Stimulated activated CD4-positive, alpha-beta T cell treated with anti-CD3 and anti-CD28 coated beads, Interleukin-1b, Interleukin-23, amount 100 ng/mL, for 1 hour (primary cell): ENCODE measurements at places on chromosomes 13 and 19.

DNA sequence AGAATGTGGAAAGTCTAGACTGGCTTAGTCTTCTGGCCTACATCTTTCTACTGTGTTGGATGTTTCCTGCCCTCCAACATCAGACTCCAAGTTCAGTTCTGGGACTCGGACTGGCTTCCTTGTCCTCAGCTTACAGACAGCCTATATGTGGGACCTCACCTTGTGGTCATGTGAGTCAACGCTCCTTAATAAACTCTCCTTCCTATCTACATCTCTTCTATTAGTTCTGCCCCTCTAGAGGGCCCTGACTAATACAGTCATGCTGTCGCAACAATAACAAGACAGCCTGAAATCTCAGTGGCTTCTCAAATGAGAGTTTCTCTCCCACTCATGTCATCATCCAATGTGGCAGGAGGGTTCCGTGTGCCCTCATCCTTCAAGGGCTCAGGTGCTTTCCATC is 347.8 kb downstream of the MZT1 start:
- DNase-seq = no peak

DNA sequence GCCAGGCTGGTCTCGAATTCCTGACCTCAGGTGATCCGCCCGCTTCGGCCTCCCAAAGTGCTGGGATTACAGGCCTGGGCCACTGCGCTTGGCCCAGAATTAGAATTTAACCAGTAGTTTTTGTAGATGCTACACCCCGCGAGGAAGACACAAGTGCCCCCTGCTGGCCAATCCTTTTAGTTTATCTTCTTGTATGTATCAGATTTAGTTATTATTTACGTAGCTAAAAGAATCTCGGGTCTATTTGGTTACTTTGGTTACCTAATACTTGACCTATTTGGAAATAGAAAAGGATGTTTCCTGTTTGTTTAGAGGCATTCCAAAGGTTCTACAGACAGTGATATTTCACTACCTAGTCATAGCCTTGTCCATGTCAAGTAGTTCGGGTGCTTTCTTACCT is 22.0 kb downstream of the MUC16 start:
- DNase-seq = no peak

GRCh38 chr13:30676672-30677071 is 58.7 kb upstream of the ALOX5AP start:
- DNase-seq = no peak

DNA sequence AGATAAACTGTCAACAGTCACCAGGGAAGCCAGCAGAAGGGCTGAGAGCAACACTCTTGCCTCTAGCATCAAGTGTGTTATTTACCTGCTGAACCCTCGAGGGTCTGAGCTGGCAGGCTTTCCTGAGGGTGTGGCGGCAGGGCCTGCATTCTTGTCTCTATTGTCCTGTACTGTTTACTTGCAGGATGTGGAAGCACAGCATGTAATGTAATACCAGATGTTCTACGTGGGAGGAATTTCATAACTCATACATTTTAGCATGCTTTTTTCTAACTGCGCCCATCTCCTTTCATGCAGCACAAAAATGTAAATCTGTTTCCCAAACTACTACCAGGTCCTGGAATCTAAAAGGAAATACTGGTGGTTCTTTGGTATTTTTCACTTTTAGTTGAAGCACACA is 153.1 kb downstream of the RGCC start:
- DNase-seq = no peak

DNA sequence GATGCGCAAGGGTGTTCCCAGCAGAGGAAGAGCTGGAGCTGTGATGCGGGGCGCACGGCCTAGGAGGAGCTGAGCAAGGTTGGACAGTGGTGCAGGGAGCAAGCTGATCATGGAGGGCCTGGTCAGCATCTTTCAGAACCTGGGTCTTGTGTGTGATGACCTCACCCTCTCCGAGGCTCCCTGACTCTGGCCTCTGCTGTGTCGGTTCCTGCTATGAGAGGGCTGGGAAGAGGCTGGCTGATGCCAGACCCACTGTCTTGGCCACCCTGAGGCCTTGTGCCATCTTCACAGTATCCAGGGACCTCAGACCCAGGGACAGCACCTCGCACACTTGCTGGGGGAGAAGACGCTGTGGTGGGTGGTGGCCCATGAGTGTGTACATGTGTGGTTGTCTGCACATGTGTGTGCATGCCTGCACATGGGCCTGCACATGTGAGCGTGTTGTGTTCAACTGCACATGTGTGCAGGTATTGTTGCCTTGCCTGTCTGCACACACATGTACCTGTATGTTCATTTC is 16.5 kb upstream of the C13orf46 start:
- DNase-seq = no peak

DNA sequence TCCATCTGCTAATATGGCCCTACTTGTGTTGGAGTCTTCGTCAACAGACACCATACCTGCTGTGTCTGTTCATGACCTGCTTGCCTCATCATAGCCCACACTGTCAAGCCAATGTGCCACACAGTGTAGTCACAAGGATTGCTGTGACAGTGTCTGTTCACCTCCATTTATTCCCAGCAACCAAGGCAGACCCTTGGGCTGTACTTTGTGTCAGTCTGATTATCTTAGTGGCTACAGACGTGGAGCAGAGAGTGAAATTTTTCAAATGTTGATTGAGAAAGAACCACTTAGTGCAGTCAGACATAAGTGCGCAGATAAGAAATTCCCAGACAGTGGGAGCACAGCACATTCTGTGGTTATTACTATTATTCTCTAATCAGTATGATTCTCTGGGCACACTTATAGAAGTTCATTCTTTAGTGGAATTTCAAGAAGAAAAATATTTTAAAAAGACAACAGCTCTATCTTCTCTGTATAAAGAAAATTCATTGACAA is 184.6 kb downstream of the GPC6 start:
- no peak for DNase-seq

GRCh38 chr13:24348385-24348784 is 39.0 kb downstream of the C1QTNF9 start:
- DNase-seq = no peak

DNA sequence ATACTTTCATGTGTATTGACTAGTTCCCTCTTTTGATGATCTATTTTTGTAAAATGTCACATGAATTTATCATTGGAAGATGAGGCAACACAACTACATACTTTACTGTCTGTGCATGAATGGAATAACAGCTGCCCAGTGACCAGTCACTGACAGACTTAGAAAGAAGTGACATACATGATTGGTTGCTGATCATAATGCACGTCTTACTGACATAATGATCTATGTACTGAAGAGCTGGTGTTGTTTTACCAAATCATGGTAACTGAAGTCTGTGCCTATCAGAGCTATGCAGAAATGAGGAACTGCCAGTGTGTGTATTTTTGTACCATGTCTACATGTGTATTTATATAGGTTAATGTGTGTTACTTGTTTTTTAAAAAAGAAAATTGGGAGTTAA is 26.5 kb downstream of the GPR18 start:
- DNase-seq = no peak
